ENCODE measurements at places on chromosomes 1 and 21.

DNA sequence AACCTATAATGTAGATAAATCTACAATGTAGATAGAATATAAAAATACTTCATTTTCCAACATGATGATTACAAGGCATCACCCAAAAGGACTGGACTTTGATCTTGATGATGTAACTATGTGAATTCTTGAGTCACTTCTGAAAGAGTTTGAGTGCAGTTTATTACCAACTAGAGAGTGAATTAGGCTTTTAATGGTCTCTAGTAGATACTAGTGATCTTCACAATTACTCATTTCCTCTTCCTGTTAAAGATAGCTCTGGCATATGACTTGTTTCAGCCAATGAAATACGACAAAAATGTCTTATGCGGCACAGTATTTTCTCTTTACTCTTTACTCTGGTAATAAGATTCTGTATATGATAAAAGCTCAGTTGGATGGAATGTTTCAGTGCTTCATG, 1588.1 kb upstream of the B3GALT2 start:
- DNase-seq: no peak

- no peak for DNase-seq
Measured at GRCh38 chr1:66366634-66367033, 167.3 kb upstream of the SGIP1 start.

GRCh38 chr1:186178426-186179043, 196.5 kb downstream of the TPR start:
- DNase-seq: no peak

GRCh38 chr1:85172684-85173337, 28.0 kb downstream of the SYDE2 start:
- DNase-seq: no peak

DNA sequence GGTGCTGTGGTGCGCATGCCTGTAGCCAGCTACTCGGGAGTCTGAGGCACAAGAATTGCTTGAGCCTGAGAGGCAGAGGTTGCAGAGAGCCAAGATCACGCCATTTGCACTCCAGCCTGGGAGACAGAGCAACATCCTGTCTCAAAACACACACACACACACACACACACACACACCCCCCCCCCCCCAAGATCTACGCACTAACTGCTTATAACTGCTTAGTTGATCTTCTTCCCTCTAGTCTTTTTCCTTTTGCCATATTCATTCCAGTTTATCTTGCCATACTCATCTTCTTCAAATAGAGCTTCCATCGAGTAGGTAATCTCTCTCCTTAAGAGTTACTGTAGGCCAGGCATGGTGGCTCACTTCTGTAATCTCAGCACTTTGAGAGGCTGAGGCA, 20.9 kb downstream of the EPB41 start:
- DNase-seq: no peak

GRCh38 chr1:39360731-39361130, 130.7 kb upstream of the BMP8A start:
- peak; percentile 14 for DNase-seq

GRCh38 chr1:174995916-174996315, 3.8 kb upstream of the CACYBP start:
- no peak for DNase-seq

- no peak for DNase-seq
Measured at GRCh38 chr1:62810420-62811274, 26.7 kb downstream of the ATG4C start.

DNA sequence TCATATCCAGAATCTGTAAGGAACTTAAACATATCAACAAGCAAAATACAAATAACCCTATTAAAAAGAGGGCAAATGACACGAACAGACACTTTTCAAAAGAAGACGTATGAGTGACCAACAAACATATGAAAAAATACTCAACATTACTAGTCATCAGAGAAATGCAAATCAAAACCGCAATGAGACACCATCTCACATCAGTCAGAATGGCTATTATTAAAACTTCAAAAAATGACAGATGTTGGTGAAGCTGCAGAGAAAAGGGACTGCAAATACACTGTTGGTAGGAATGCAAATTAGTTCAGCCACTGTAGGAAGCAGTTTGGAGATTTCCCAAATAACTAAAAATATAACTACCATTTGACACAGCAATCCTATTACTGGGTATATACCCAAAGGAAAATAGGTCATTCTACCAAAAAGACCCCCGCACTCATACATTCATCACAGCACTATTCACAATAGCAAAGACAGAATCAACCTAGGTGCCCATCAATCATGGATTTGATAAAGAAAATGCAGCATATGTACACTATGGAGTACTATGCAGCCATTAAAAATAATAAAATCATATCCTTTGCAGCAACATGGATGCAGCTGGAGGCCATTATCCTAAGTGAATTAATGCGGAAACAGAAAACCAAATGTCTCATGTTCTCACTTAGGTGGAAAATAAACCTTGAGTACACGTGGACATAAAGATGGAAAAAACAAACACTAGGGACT, 230.1 kb upstream of the RAB4A start:
- DNase-seq: no peak

DNA sequence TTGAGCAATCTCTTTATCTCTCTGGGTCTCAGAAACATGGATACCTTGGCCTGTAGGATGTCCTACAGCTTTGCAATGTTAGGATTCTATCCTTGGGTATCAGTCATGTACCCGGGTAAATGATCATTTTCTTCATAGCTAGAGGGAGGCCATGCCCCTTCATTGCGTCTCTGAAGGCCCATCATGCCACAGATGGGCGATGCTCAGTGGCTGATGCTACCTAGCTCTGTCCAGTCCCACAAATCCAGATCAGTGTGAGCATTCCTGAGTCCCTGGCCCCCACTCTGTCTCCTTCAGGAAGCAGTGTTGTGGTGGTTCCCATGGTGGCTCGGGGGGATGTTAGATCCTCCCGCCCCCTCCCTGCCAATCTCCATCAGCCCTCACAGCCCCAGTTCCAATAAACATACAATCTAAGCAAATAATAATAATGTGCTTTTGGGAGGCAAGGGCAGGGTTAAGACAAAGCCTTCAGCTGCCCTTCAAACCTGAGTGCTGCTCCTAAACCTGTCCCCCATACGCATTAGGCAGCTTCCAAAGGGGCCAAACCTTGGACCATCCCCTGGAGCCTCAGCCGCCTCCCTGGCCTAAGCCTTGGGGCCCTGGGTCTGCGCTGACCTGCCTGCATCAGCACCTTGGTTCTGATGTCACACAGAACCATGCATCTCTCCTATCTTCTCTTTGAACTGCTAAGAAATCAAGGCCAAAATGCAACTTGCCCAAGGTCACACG, 681 bp upstream of the GPR61 start:
- DNase-seq: no peak

GRCh38 chr1:78052685-78053405, 7.1 kb downstream of the GIPC2 start:
- DNase-seq: no peak

DNA sequence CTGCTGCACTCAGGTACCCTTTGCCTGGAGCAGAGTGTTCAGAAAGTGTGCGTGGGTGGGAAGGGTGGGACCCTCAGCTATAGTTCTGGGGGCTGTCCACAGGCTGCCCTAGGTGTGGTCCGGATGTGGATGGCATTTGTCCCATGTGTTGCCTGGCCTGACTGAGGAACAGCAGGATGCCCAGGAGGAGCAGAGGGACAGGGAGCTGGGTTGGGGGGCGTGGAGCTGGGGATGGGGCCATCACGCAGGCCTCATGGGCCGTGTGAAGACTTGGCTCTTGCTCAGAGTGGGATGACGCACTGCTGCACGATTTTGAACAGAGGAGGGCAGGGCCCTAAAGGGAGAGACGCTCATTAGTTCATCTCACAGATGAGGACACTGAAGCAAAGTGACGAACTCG, 17.0 kb downstream of the C1orf115 start:
- DNase-seq: no peak

DNA sequence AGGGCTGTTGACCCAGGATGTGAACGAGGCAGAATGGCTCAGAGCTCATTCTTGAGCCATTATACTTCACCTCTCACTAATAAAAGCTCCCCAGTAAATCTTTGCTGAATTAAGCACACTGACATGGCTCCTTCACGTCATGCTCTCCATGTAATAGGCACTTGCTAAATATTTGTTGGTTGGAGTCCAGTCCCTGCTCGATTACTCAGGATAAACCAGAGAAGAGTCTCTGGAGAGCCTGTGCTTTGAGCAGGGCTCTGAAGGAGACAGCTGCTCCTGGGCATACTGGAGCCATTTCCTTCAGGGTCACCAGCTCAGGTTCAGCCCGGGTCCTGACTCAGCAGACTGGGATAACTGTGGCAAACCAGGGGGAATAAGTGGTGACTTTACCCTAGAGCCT, 46.9 kb downstream of the HLX start:
- DNase-seq: no peak

DNA sequence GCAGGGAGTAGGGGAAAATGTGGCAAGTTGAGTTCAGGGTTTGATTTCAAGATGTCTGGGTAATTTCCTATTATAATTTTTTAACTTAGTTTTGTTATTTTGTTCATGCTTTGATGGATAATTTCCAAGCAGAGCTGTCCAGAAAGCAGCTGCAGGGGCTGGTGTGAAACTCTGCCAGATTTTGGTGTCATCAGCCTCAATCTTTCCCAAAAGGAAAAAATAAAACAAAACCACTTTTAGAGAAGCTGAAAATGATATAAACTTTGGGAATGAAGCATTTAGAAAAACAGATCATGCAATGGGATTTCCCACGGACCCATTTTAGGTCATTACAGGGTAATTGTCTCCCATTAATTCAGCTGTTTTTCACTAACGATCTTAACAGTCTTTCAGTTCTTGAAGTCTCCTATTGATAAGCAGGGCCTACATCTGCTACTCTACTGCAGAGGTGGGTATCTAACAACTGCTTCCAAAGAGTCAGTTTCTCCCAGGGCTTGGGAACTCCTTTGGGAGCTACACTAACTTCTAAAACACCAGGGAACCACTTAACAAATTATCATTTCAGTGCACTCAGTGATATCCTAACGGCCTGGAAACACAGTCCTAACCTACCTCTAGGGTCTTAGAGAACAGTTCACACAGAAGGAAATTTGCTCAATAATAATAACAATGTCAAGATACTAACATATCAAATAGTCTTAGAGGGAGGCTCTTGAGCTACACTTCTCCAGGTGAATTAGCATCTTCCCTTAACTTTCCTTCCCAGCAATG, 12.3 kb downstream of the ZNF436 start:
- no peak for DNase-seq

GRCh38 chr1:168092566-168093355, 44.0 kb downstream of the GPR161 start:
- DNase-seq: no peak
